ENCODE measurements at places on chromosomes 7 and 10.

DNA sequence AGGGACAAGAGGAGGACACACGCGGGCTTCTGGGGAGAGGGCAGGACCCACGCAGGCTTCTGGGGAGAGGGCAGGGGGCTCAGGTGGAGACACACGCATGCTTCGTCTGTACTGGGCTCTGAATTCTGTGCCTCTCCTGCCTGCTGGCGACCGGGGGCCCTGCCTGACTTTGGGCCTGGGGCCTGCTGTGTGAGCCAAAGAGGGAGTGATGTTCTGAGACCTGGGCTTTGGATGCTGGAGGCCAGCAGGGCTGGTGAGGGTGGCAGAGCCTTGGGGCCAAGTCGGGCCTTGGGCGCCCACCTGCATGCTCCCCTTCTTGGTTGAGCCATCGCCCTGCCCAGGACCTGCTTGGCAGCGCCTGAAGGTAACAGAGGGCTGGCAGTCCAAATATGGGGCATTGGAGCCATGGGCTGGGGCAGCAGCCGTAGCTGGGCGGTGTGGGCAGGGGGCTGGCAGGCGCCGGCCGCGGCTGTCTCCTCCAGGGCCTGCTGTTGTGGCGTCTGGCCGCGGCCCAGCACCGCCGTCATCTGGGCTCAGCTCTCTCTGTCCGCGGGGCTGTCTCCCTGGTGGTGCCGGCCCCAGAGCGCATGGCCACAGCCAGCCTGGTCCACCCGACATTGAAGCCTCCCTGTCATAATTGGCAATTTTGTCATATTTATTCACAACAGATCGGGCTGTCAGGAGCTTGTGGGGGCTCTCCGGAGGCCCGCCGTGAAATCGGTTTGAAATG lies 78.9 kb downstream of the UNCX start:
- H3K4me1 ChIP-seq = no peaks in the 10 kb centered on the region
- no peak overlapping the region for H3K27ac ChIP-seq
- no peaks in the 10 kb centered on the region for H3K36me3 ChIP-seq
- H3K4me3 ChIP-seq = no peak overlapping the region
- H3K27me3 ChIP-seq = peaks cover 11% of the 10 kb centered on the region

- no peak for DNase-seq
- H3K36me3 ChIP-seq = no peaks in the 10 kb centered on the region
Observed at GRCh38 chr7:157466867-157467261, 130.1 kb downstream of the DNAJB6 start.

DNA sequence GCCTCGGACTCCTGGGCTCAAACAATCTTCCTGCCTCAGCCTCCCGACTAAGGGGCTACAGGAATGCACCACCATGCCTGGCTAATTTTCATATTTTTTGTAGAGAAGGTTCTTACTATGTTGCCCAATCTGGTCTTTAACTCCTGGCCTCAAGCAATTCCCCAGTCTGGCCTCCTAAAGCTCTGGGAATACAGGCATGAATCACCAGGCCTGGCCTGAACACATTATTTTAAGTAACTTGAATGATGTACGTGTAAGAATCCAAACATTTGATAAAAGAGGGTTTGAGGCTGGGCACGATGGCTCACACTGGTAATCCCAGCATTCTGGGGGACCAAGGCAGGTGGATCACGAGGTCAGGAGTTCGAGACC lies 13.0 kb upstream of the BAMBI start:
- 0 out of 2 replicates have a peak overlapping the region, but pooled peaks have one; percentile 45 for H3K27ac ChIP-seq
- H3K27me3 ChIP-seq = peaks cover 20% of the 10 kb centered on the region
- H3K4me3 ChIP-seq = no peak overlapping the region
- DNase-seq = peak; percentile 57

DNA sequence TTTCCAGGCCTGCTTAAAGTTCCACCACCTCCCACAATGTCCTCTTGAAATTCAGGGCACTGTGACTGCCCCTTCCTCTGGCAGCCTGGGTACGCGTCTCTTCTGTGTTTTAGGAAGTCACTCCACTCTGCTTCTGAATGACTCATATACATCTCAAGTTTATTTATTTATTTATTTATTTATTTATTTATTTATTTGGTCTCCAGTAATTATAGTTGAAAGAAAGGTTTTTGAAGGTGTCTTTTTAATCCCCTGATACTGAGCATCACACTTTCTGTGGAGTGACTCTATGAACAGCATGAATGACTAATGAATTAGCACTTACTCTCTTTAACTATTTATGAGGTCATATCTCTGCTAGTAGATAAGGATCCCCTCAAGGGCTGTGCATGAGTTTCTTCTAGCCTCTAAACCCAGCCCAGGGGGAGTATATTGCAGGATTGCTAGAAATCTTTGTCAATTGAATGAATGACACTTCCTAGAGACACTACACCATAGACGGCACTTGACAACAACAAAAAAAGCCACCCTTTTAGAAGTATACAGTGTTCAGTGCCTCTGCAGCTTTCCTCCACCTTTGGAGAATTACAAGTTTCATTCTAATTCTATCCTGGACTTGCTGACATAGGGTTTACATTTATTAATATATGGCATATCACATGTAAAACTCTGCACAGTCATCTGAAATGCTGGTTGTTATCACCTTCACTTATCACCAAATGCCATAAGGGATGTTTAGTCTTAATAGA lies 2.1 kb downstream of the MACC1 start:
- no peaks in the 10 kb centered on the region for H3K4me1 ChIP-seq
- H3K4me3 ChIP-seq = no peak overlapping the region
- H3K36me3 ChIP-seq = no peaks in the 10 kb centered on the region
- no peak overlapping the region for H3K27ac ChIP-seq
- H3K27me3 ChIP-seq = no peaks in the 10 kb centered on the region

- H3K4me1 ChIP-seq = peaks cover 63% of the 10 kb centered on the region
- H3K27ac ChIP-seq = peak overlapping the region; percentile 87
- no peaks in the 10 kb centered on the region for H3K27me3 ChIP-seq
- H3K4me3 ChIP-seq = no peak overlapping the region
- DNase-seq = no peak
Observed at GRCh38 chr10:13959443-13960359, 371.0 kb downstream of the FRMD4A start.

DNA sequence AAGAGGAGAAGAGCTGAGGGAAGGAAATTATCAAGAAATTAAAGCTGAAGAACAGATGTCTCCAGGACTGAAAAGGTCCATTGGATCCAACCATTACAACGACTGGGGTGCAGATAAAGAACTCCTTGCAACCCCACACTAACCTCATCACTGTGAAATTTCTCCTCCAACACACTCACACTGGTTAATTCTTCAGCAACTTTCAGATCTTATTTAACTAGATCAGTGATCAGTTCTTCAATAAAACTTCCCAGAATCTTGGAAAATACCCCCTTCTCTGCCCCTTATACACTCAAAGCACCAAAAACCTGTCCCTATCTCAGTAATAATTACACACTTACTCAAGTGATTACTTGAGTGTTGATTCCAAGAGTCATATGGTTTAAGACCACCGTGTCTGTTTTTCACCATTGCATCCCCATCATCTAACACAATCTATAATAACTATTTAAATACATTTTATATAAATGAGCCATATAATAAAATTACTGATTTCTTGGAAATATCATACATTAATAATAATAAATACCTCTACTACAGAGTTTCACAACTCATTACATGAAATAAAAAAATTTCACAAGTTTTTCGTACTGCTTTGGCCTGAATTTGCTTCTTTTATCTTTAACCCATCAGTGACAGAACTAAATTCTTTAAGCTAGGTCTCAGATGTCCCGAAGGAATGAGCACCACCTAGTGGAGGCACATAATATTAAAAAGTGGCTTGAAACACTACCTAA lies 123.7 kb downstream of the MPP7 start:
- peaks cover 2% of the 10 kb centered on the region for H3K27me3 ChIP-seq
- peak overlapping the region; percentile 70 for H3K27ac ChIP-seq
- peak; percentile 64 for DNase-seq
- peak overlapping the region; percentile 85 for H3K4me3 ChIP-seq

- no peak for DNase-seq
- H3K36me3 ChIP-seq = no peaks in the 10 kb centered on the region
- no peaks in the 10 kb centered on the region for H3K4me1 ChIP-seq
- no peaks in the 10 kb centered on the region for H3K27me3 ChIP-seq
- H3K4me3 ChIP-seq = no peak overlapping the region
Observed at GRCh38 chr10:76022366-76022765, 590.9 kb downstream of the LRMDA start.

GRCh38 chr10:17655567-17656146 lies 11.7 kb downstream of the STAM start:
- no peaks in the 10 kb centered on the region for H3K27me3 ChIP-seq
- peaks cover 89% of the 10 kb centered on the region for H3K4me1 ChIP-seq
- peak; percentile 60 for DNase-seq

DNA sequence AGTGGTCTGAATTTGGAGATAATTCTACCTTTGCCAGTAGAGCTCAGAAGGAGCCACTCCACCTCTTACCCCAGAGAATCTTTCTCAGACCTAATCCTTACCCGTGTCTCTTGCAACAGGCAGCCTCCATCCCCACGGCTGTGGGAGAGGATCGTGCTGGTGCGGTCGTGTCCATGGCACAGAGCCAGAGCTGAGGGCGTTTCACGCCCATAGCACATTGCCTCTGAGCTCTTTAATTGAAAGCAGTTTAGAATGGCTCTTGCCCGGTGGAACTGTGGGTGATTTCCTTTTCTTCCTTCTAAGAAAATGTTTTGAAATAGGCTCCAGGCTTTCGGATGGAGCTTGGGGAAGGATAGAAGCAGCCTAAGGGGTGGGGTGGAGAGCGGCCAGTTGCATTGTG lies 41.5 kb downstream of the PRF1 start:
- no peak for DNase-seq
- no peak overlapping the region for H3K4me3 ChIP-seq
- no peaks in the 10 kb centered on the region for H3K36me3 ChIP-seq
- H3K4me1 ChIP-seq = peaks cover 11% of the 10 kb centered on the region
- H3K27me3 ChIP-seq = peaks cover 50% of the 10 kb centered on the region
- H3K27ac ChIP-seq = no peak overlapping the region

- peaks cover 69% of the 10 kb centered on the region for H3K4me1 ChIP-seq
- no peak overlapping the region for H3K4me3 ChIP-seq
- no peak overlapping the region for H3K27ac ChIP-seq
- DNase-seq = no peak
- peaks cover 51% of the 10 kb centered on the region for H3K36me3 ChIP-seq
Observed at GRCh38 chr7:116731023-116731395, 59.0 kb downstream of the MET start.

GRCh38 chr7:20952916-20953315 lies 166.2 kb upstream of the SP8 start:
- H3K36me3 ChIP-seq = peaks cover 7% of the 10 kb centered on the region
- no peak overlapping the region for H3K27ac ChIP-seq
- H3K27me3 ChIP-seq = no peaks in the 10 kb centered on the region

GRCh38 chr10:86139066-86139657 lies 227.4 kb downstream of the GRID1 start:
- no peaks in the 10 kb centered on the region for H3K36me3 ChIP-seq
- H3K27ac ChIP-seq = no peak overlapping the region
- H3K4me1 ChIP-seq = no peaks in the 10 kb centered on the region

- H3K27ac ChIP-seq = no peak overlapping the region
- no peak overlapping the region for H3K4me3 ChIP-seq
- H3K36me3 ChIP-seq = no peaks in the 10 kb centered on the region
- peaks cover 2% of the 10 kb centered on the region for H3K27me3 ChIP-seq
- DNase-seq = no peak
- peaks cover 9% of the 10 kb centered on the region for H3K4me1 ChIP-seq
Observed at GRCh38 chr7:105677817-105678573, 96.7 kb upstream of the EFCAB10 start.

DNA sequence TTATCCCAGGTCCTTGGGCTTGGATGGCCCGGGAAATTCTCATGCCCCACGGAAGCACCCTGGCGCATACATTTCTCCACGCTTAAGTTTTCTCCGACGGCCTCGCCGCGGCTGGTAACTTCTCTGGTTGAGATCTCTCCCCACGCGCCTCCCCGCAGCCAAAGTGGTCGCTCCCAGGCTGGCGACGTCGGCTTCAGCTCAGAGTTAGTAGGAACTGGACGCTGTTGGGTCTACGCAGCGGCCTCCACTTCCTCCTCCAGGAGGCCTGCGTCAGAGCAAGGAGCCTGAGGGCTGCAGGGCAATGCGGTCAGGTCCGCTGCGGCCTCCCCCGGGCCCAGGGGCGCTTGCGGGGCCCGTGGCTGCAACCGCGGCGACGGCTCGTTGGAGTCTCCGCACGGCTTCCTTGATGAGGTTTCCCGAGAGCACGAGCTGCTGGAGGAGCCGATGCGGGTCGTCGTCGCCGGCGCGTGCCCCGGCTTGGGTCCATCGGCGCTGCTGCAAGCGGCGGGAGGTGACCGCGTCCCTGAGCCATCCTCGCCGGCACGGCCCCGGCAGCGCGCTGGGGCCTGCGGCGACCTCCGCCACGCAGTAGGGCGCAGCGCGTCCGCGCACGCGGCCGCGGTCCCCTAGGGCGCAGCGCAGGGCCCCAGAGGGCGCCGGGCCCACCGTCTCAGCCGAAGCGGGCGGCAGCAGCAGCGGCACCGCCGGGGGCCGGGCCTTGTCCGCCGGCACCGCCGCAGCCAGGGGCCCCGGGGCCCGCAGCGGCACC lies 744 bp downstream of the FRAT2 start:
- H3K4me1 ChIP-seq = peaks cover 43% of the 10 kb centered on the region
- peak overlapping the region; percentile 88 for H3K4me3 ChIP-seq
- DNase-seq = peak; percentile 29
- H3K36me3 ChIP-seq = no peaks in the 10 kb centered on the region

DNA sequence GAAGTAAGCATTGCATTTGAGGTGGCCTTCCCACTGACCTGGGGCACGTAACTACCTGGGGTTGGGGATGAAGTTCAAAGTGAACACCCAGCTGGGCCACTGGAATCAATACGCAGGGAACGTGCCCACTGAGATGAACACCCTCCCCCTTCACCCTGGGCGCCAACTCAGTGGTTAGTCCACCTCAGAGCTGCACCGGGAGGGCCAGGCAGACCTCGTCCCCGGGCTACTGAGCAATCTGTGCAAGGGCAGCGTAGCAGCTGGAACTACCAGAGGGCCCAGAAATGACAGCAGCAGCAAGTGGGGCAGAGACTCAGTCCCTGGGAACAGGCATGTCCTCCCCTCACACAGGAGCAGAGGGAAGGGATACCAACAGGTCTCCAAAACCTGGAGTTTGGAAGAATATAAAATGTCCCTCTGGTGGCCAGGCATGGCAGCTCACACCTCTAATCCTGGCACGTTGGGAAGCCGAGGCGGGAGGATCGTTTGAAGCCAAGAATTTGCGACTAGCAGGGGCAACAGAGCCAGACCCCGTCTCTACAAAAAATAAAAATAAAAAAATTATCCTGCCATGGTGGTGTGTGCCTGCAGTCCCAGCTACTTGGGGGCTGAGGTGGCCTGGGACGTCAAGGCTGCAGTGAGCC lies 143.9 kb downstream of the SH3PXD2A start:
- DNase-seq = no peak
- H3K27me3 ChIP-seq = no peaks in the 10 kb centered on the region
- H3K27ac ChIP-seq = no peak overlapping the region
- no peaks in the 10 kb centered on the region for H3K36me3 ChIP-seq

DNA sequence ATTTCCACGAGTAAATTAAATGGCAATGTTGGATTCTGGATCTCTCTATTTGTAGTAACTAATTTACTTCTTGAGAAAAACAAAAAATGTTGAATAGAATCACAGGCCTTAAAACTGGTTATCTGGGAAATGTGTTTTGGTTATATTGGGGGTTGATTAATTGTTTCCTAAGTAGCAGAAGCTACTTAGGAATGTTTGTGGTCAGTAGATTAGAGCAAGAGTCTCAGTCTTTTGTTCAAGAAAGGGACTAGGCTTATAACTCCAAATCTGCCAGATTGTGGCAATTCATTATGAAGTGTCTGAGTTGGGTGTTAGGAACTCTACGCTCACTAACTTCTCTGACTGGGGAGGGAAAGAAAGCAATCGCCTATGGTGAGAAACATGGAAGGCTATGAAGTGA lies 244.3 kb upstream of the PHYHIPL start:
- peaks cover 47% of the 10 kb centered on the region for H3K4me1 ChIP-seq
- no peak for DNase-seq
- H3K4me3 ChIP-seq = peak overlapping the region; percentile 20
- no peaks in the 10 kb centered on the region for H3K27me3 ChIP-seq

- H3K4me3 ChIP-seq = no peak overlapping the region
- peaks cover 10% of the 10 kb centered on the region for H3K4me1 ChIP-seq
- H3K27ac ChIP-seq = peak overlapping the region; percentile 22
- H3K36me3 ChIP-seq = no peaks in the 10 kb centered on the region
- DNase-seq = peak; percentile 88
Observed at GRCh38 chr7:149310113-149310836, 48.3 kb downstream of the ZNF783 start.
